ENCODE measurements at places on chromosomes 12 and 14. TPM values are rescaled to one million over a fixed set of nuclear protein-coding genes. Genes with fewer than 3 reads are reported as not detected.

Gene SOX5
- total RNA-seq = 15.6 TPM

- no peak for DNase-seq
Measured at GRCh38 chr14:38197001-38197783, 10.5 kb upstream of the SSTR1 start.

DNA sequence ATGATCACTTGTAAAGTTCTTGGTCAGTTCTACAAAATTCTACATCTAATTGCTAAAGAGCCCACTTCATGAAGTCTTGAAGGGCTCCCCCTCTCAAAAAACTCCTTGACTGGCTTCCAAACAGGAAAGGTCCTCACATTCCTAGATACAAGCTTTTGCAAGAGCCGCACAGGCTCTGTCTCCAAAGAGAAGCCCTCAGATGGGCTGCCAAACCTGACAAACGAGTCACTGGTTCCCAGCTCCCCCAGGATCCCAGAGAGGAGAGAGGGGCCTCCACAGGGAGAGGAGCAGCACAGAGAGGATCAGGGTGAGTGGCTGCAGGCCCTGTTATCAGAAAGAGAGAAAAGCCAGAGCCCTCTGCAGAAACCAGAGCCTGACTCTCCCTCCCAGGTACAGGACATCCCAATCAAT, 5.8 kb downstream of the NID2 start:
- DNase-seq = no peak

GRCh38 chr12:65307169-65307501, 28.7 kb downstream of the MSRB3 start:
- no peak for DNase-seq

DNA sequence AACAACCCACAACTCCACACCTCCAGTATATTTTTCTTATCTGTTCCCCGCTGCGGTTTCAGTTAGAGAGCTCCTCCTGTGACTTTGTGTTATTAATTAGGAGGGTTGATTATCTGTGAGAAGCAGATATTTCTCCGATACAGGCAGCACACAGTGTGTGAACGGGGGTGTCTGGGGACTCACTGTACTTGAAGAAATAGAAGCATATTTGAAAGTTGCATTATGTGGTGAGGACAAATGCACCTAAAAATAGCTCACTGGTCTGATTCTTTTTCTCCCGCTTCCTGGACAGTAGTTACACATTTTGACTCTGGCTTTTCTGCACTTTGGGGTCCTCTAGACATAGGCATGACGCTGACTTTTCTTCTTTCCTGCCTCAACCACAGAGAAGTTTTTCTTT, 277.7 kb downstream of the VRK1 start:
- no peak for DNase-seq

DNA sequence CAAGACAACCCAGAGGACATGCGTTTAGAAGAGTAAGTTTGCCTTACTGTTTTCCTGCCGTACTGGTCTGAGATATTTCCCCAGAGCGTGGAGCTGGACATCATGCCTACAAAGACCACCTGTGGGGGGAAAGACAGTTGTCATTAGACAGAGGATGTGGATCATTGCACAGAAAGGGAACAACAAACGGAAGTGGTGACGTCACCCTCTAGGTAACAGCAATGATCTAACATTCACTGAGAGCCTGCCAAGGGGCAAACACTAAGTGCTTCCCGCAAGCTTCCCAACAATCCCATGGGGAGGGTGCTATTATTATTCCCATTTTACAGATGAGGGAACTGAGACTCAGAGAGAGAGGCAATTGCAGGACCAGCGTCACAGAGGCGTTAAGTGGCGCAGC, 48.5 kb downstream of the SVOP start:
- DNase-seq = no peak
